ENCODE measurements at places on chromosomes 7 and 10.

- peak; percentile 40 for DNase-seq
These were observed 6.5 kb downstream of the AGFG2 start for GRCh38 chr7:100545360-100546128.

GRCh38 chr7:78253850-78254725 lies 455.5 kb downstream of the PHTF2 start:
- DNase-seq: no peak

DNA sequence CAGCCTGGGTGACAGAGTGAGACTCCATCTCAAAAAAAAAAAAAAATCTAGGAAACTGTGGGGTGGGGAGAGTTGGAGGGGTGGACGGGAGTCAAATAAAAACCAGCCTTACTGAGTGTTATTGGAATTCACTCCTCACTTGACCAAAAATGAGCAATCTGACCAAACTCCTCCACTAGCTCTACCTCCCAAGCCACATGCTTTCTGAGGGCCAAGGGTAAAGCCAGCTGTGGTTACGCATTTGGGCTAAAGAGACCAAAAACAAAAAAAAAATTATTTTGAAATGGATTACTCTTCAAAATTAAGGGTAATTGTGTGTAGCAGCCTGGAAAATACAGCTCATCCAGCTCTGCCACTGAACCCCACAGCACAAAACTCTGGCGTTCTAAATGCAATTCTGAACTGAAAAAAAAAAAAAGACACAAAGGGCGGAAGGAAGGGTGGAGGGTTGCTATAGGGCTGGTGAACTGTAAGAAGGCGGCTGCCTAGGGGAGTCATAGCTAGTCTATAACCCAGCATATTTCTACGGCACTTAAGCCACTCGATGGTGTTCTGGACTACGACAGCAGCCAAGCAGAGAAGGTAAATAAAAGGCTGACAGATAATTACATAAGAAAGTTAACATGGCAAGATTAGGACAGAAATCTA lies 7.8 kb downstream of the ELMO1 start:
- DNase-seq: no peak

DNA sequence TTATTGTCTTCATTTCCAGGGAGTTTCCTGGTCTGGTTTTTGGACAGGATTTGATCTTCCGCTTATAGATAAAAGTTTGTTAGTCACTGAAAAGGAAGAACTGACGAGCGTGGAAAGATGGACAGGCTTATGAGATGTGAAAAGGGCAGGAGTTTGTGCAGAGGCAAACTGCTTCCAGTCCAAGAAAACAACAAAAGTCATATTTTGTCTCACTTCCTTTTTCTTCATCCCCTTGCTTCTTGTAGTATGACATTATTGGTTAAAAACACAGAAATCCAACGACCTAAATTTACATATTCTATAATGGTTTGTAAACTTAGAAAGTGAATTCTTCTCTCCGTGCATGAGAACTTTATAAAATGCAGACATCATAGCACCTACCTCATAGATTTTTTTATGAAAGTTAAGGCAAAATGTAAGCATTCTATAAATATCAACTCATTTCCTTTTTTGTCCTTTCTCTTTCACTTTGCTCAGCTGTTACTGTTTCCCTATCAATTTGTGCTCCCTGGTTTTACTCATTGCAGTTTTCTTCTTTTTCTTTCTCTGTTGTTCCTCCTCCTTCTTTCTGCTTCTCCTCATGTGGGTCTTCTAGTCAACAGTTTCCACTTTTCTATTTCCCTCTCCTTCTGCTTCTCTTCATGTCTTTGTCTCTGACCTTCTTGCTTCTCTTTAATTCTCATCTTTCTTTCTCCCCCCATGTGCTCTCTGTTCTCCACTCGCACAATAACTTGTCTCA lies 370.2 kb downstream of the ARL4A start:
- DNase-seq: no peak

DNA sequence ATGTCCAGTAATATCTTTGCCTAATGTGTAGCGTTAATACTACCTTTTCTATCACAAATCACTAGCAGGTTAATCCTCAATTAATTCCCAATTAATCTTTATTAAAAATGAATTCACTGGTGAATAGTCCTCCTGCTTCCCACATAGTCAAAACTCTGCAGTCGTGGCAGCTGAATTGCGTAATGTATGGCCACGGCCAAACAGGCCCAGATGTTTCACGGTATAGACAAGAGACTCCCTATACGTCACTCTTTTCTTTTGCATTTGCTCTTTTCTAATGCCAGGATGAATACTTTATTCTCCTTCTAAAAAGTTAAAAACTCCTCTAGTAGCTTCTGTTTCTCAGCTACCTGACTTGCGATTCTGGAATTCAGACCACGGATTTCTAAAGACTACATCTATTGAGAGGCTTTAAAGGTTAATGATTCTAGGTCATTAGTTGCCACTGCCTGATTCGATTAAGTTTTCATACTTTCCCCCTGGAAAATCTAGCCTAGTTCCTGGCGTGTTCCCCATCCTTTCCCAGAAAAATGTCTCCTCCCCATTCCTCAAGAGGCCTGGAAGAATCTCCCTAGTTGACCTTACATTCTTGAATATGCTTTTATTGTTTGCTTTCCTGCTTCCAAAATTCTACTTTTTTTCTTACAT lies 16.9 kb downstream of the MEOX2 start:
- DNase-seq: no peak

DNA sequence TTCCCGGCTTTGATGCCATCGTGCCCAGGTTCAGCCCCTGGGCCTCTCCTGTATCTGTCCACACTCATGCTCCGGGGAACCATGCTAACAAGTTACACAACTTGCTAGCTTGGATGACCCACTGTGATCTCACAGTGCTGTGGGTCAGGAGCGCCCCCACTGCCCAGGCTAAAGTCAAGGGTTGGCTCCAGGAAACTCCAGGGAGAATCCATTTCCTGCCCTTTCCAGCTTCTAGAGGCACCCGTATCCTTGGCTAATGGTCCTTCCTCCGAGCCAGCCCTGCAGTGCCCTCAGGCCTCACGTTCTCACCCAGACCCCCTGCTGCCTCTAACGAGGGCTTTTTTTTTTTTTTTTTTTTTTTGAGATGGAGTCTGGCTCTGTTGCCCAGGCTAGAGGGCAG lies 19.5 kb downstream of the AMZ1 start:
- no peak for DNase-seq

DNA sequence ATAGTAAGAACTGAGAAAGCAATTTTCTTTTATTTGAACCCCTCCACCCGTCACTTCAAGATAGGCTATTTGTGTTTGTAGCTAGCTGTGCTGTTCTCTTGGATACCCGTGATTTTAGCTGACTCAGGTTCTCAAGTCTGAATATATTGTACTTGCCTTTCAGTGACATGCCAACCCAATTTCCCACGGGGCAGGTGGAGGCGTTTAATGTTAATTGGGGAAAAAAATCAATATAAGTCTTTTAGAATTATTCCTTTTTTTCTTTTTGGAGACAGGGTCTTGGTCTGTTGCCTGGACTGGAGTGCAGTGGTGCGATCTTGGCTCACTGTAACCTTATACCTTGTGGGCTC lies 36.4 kb downstream of the ZRANB1 start:
- DNase-seq: no peak

DNA sequence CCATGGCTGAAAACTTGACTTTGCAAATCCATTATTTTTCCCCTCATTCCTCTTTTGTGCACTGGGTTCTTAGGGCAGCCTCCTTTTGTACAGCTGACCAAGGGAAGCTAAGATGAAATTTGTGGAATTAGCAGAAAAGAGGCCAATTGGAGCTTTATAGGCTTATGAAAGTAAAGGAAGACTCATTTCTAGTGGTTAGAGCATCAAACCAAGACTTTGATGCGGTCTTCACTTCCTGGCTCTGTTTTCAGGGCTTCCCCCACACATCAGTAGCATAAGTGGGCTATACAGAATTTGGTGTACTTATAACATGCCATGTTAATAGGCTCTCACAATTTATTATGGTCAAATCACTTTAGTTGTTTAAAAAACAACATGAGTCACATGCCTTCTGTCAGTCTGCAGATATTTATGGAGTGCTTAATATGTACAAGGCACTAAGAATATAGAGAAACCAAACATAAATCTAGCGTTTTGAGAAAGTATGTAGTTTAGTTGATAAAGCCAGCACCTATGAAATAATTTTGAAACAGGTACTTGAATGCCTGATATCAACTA lies 5.7 kb downstream of the AUTS2 start:
- DNase-seq: no peak

- DNase-seq: no peak
These were observed 727 bp downstream of the ATRNL1 start for GRCh38 chr10:115093776-115094408.

GRCh38 chr10:99973190-99973589 lies 36.6 kb downstream of the DNMBP start:
- no peak for DNase-seq

DNA sequence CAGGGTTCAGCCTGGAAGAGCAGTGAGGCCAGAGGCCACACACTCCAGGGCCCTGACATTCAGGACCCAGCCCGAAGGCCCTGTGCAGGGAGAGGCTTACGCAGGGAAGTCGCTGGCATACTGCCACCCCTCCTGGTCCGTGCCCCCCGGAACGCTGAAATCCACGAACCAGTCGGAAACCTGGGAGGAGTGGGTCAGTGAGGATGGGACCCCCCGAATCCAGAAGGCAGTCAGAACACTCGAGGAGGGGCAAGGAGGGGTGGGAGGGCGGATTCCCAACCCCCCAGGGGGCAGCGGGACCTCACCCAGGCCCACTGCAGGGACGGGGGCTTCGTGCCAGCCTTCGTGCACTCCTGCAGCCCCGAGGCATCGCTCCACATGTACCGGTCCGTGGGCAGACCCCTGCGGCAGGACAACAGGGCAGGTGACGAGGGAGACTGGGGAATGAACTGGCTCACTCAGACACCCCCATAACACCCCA lies 13.5 kb downstream of the BHLHA15 start:
- DNase-seq: no peak

DNA sequence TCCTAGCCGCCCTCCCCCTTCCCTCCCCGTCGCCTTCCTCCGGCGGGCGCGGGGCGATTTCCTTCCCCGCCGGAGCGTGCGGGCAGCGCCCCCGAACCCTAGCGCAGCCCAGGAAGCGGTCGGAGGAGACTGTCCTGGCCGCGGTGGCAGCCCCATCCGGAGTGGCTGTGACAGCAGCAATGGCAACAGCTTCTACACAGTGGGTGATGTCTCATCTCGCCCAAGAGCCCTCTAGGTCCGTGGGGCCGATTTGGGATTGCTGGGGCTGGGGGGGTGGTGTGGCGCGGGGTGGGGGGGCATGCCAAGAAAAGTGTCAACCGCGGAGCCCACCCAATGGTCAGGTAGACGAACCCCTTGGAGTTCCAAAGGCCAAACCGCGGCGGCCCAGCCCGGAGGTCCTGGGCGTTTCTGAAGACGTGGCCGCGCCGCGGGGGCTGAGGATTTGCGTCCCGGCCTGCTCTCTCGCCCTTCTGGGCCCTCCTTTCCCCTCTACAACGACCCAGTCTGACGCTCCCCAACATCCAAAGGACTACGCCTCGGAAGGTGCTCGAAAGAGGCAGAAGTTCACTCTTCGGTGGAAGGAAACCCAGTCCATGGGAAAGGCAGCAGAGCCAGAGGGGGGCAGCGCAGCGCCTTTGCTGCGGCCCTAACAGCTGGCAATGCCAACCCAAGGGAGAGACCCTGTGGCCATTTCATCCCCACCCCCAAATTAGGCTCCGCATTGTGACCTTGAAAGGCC lies 603 bp upstream of the TWIST1 start:
- DNase-seq: no peak

- DNase-seq: no peak
These were observed 30.7 kb upstream of the SLC26A3 start for GRCh38 chr7:107833684-107834106.

DNA sequence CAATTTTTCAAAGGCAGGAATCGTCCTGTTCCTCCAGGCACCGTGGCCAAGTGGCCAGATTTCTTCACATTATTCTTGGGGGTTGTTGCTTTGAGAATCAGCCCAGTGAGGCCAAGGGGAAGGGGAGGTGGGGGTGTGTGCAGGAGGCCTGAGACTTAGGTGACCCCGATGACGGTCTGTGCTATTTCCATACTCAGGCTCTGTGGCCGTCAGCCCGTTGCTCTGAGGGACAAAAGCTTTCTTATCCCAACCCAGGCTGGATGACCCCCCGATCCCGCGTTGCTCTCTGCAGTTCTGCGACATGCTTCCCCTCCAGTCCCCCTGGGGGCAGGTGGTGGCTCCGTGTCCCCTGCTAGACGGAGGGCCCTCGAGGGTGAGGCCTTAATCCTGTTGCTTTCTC lies 14.2 kb downstream of the DOCK1 start:
- DNase-seq: no peak

GRCh38 chr7:149680331-149681025 lies 92.9 kb downstream of the ZNF467 start:
- no peak for DNase-seq

- no peak for DNase-seq
These were observed 56.1 kb upstream of the SLC35B4 start for GRCh38 chr7:134372858-134373257.

DNA sequence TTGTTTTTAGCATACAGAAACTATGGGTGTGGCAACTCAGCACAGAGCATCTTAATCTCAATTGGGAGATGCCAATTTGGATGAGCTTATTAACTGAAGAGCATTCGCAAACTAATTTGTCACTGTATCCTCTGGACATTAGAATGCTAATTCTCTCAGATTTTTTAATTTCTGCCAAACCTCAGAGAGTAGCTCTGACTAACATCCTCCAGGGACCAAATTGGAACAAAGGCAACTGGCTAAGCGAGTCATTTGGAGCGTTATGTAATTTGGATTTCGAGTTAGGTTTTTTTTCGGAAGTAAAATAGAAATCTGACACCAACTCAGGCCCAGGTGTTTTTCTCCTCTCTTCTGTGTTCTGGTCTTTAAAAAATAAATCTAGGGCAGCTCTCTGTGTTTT lies 201.9 kb downstream of the BMPER start:
- DNase-seq: no peak

DNA sequence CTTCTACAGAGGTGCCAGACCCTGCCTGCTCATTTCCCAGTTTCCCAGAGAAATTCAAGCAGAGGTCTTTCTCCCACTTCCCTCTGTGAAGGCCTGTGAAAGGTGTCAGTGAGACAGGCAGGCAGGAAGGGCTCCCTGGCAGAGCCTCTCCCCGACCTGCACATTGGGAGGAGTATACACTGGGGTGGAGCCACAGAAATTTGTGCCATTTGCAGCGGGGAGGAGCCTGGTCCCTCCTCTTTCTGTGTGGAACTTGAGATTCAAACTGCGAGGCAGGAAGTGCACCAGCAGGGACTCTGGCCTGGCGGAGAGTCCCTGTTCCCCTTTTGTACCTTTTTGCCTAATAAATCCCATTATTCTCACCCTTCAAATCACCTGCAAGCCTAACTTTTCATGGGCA lies 54.6 kb upstream of the OPN4 start:
- no peak for DNase-seq

All from T-helper 22 cell (primary cell).